ENCODE measurements at places on chromosomes 3 and 15. TPM values are rescaled to one million over a fixed set of nuclear protein-coding genes. Genes with fewer than 3 reads are reported as not detected.

The HES1 gene
- total RNA-seq: 56.9 TPM

The CSPG4 gene
- total RNA-seq: 33.2 TPM

The KNG1 gene
- total RNA-seq: not detected

The THRB gene
- 47.3 TPM for total RNA-seq

The ABHD17C gene
- 6.7 TPM for total RNA-seq

The ZNF774 gene
- 2.9 TPM for total RNA-seq

The FRMD5 gene
- total RNA-seq: 5.5 TPM

The IGSF11 gene
- not detected for total RNA-seq

The GP5 gene
- not detected for total RNA-seq

The ZNF860 gene
- total RNA-seq: not detected

The GABRR3 gene
- not detected for total RNA-seq

The BUB1B gene
- 4.1 TPM for total RNA-seq

The VIPR1 gene
- 9.5 TPM for total RNA-seq

The ZNF660 gene
- total RNA-seq: 1.8 TPM

The SLC28A2 gene
- 1.8 TPM for total RNA-seq

The GPR156 gene
- total RNA-seq: not detected

The EPHB1 gene
- total RNA-seq: not detected

The SMAD6 gene
- total RNA-seq: 112 TPM

The ACSBG1 gene
- not detected for total RNA-seq

The RTP1 gene
- total RNA-seq: not detected

The RYK gene
- total RNA-seq: 44.5 TPM

The BRK1 gene
- total RNA-seq: 48.3 TPM

The PLSCR5 gene
- not detected for total RNA-seq

The GATM gene
- 30.4 TPM for total RNA-seq

The ATOSA gene
- 74.7 TPM for total RNA-seq

The TLR9 gene
- total RNA-seq: not detected

The LRRC31 gene
- 15.2 TPM for total RNA-seq

The PPP2R3A gene
- 34.7 TPM for total RNA-seq

The ULK3 gene
- total RNA-seq: 236 TPM

The PLA2G4E gene
- not detected for total RNA-seq

The C3orf52 gene
- 9.9 TPM for total RNA-seq

The SCAMP5 gene
- 13.4 TPM for total RNA-seq

The HIGD2B gene
- not detected for total RNA-seq

The VWA5B2 gene
- total RNA-seq: under 0.01 TPM

The SRGAP3 gene
- total RNA-seq: 24.9 TPM

The XCR1 gene
- 0.37 TPM for total RNA-seq
